ENCODE measurements at places on chromosomes 2 and 18. TPM values are rescaled to one million over a fixed set of nuclear protein-coding genes. Genes with fewer than 3 reads are reported as not detected.
A peak's percentile ranks its signal among the peaks of the same experiment; 100 is the strongest.

DNA sequence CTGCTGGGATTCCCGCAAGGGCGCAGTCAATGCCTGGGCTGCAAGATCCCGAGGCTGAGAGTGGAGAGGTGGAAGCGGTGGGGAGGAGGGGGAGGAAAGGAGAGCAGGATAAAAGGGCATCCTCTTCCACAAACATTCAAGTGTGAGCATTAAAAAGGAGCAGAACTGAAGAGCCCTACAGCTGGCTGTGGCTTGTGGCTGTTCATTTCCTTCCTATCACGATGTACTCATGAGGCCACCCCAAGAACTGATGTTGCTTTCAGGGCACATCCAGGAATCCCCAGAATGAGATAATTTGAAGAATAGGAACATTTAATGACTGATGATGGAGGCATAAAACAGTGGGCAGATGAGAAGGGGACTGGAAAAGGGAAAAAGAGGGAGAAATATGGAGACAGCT lies 230.8 kb upstream of the SMIM21 start:
- H3K4me1 ChIP-seq: no peaks in the 10 kb centered on the region
- H3K27ac ChIP-seq: no peak overlapping the region
- H3K27me3 ChIP-seq: no peaks in the 10 kb centered on the region
- DNase-seq: no peak
- H3K4me3 ChIP-seq: no peak overlapping the region
- no peaks in the 10 kb centered on the region for H3K36me3 ChIP-seq

- H3K4me3 ChIP-seq: no peak overlapping the region
- H3K27me3 ChIP-seq: no peaks in the 10 kb centered on the region
- no peak for DNase-seq
- no peaks in the 10 kb centered on the region for H3K4me1 ChIP-seq
- no peak overlapping the region for H3K27ac ChIP-seq
- H3K36me3 ChIP-seq: no peaks in the 10 kb centered on the region
Measured at GRCh38 chr2:168758970-168759820, 43.2 kb upstream of the NOSTRIN start.

GRCh38 chr2:70743677-70744076 lies 24.3 kb downstream of the ADD2 start:
- DNase-seq: no peak
- H3K36me3 ChIP-seq: no peaks in the 10 kb centered on the region
- no peak overlapping the region for H3K27ac ChIP-seq
- no peaks in the 10 kb centered on the region for H3K4me1 ChIP-seq
- H3K27me3 ChIP-seq: no peaks in the 10 kb centered on the region
- no peak overlapping the region for H3K4me3 ChIP-seq

DNA sequence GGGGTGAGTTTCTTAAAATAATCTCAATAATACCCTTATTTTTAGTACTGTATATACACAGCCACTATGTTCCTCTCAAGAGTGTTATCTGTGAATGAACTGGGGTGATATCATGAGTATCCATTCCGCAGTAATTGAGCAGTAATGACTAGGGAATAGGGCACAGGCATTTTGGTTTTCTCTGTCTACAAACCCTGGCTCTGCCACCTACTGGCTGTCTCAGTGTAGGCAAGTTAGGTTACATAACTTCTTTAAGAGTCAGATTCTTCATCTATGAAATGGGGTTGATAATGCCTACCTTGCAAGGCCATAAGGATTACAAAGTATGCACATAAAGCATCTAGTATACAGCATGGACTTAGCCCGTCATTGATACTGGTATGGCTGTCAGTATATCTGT lies 555.8 kb downstream of the NRXN1 start:
- H3K27me3 ChIP-seq: no peaks in the 10 kb centered on the region
- no peaks in the 10 kb centered on the region for H3K4me1 ChIP-seq
- H3K36me3 ChIP-seq: no peaks in the 10 kb centered on the region
- DNase-seq: no peak
- no peak overlapping the region for H3K27ac ChIP-seq

DNA sequence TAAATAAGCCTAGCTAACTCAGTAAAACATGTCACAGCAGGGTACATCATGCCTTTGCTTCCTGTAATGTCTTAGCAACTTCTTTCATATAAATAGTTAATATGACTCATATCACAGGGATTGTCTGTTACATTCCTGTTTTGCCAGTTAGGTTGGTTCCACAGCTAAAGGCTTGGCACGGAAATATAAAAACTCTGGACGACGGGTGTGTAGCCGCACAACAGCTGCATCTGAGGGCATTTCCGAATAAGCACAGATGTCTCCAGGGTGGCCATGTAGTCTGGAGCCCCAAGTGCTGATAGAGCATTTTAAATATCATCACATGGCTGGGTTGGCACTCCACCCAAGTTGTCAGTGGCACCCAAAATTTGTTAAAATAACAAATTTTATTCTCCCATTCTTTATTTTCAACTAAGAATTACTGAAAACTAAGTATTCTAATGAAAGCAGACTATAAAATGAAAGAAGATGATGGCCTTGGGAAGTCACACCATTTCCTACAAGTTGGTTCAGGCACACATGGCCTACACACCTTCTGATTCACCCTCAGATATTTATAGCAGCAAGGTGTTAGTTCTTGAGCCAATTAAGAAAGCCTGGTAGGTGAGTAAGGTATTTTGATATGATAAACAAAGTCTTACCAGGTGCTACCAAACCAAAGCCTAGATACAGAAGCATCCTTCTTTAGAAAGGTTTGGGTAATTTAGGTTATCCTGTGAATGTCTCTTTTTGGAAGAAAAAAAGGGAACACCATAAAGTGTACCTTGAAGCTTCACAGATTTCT lies 61.8 kb upstream of the STK17B start:
- no peak overlapping the region for H3K4me3 ChIP-seq
- no peak for DNase-seq
- H3K36me3 ChIP-seq: no peaks in the 10 kb centered on the region
- H3K4me1 ChIP-seq: no peaks in the 10 kb centered on the region

DNA sequence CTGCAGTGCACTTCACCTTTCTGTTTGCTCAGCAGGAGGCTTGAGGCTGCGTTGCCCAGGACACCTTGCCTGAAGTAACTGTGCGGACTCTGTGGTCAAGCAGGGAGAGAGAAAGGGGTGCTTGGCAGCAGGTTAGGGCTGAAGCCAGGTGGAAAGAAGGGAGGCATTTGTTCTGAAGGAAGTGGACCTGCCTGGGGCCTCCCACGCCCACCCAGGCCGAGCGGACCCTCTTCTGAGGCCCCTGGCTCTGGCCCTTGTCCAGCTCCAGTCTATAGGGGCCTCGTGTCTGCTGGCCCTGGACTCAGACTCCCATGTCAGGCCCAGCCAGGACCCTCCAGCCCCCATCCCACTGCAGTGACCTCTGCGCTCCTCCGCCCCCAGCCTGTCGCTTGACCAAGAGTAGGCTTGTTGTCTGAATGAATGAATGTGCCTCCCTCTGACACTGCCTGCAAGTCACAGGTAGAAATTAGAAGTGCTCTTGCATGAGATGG lies 2.5 kb downstream of the SNED1 start:
- no peak for DNase-seq
- H3K27me3 ChIP-seq: no peaks in the 10 kb centered on the region
- H3K4me1 ChIP-seq: no peaks in the 10 kb centered on the region
- H3K4me3 ChIP-seq: no peak overlapping the region

DNA sequence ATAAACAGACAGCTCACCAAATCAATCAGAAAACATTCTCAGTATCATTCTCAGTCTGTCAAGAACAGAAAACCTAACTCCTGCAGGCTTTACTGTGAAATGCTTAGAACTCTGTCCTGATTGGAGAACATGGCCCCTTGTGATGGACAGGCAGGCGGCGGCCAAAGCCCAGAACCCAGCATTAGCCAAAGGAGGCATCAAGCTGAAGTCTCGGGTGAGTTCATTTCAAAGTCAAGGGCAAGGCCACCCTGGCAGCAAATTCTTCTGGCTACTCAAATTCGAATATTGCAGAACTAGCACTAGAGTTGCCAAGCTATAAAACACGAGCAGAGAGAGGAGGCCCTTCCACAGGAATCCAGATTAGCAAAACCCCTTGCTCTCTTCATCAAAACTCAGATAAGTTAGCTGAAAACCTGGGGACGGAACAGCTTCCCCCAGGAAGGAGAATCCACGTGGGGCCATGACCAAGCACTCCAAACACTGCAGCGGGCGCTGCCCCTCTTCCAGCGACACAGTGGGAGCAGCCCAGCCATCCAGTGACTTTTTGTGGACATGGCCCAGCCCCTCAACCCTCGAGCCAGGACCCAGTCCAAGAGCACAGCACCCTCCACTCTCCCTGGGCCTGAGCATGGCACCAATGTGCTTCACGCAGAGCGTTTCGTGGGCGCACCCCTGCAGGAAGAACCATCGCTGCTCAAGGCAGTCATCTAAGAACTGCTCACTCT lies 98.6 kb downstream of the HDAC4 start:
- DNase-seq: peak; percentile 7
- no peaks in the 10 kb centered on the region for H3K36me3 ChIP-seq
- H3K4me3 ChIP-seq: no peak overlapping the region
- H3K27ac ChIP-seq: no peak overlapping the region
- H3K27me3 ChIP-seq: no peaks in the 10 kb centered on the region
- no peaks in the 10 kb centered on the region for H3K4me1 ChIP-seq

GRCh38 chr2:28080911-28081310 lies 190.4 kb downstream of the BABAM2 start:
- H3K4me3 ChIP-seq: no peak overlapping the region
- no peak overlapping the region for H3K27ac ChIP-seq
- no peaks in the 10 kb centered on the region for H3K4me1 ChIP-seq
- H3K27me3 ChIP-seq: no peaks in the 10 kb centered on the region

DNA sequence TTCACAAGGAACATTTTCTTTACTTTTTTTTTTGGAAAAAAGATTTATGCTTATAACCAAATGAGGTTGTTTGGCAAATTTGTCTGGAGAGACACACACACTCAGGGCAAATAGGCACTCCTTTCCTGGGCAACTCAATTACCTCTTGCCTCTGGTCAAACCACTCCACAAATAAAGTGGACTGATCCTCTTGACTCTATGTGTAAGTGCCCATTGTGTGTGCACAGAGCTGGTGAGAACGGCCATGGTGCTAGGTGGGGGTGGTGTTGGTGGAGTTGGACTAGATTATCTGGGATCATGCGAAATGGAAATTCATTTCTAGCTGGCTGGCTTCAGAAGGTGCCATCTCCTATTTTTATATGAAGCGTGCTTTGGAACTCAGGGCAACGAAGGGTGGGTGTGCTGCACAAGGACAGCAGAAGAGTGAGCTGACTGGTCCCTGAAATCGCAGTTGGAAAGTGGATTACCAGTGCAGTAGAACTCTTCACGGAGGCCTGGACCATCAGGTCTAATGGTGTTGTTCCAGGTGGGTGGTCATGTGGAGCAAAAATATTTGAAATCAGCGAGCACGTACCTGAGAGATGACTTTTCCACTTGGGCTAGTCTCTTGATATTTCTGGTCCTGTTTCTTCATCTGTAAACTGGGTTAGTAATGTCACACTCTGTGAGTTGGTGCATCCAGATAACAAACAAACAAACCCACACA lies 149.9 kb downstream of the RPIA start:
- no peak overlapping the region for H3K4me3 ChIP-seq
- no peaks in the 10 kb centered on the region for H3K27me3 ChIP-seq
- H3K27ac ChIP-seq: no peak overlapping the region
- DNase-seq: no peak
- H3K4me1 ChIP-seq: no peaks in the 10 kb centered on the region

- no peak overlapping the region for H3K4me3 ChIP-seq
- no peak for DNase-seq
- no peaks in the 10 kb centered on the region for H3K4me1 ChIP-seq
- no peak overlapping the region for H3K27ac ChIP-seq
Measured at GRCh38 chr2:15334644-15335326, 226.3 kb downstream of the NBAS start.

- no peak overlapping the region for H3K27ac ChIP-seq
- H3K4me3 ChIP-seq: no peak overlapping the region
- no peaks in the 10 kb centered on the region for H3K27me3 ChIP-seq
Measured at GRCh38 chr2:86249579-86250391, 50.5 kb downstream of the MRPL35 start.

GRCh38 chr18:29161429-29161828 lies 984.5 kb upstream of the CDH2 start:
- no peak overlapping the region for H3K27ac ChIP-seq
- H3K27me3 ChIP-seq: no peaks in the 10 kb centered on the region
- DNase-seq: no peak
- no peaks in the 10 kb centered on the region for H3K36me3 ChIP-seq

- no peaks in the 10 kb centered on the region for H3K27me3 ChIP-seq
- no peak for DNase-seq
- H3K4me3 ChIP-seq: no peak overlapping the region
- no peak overlapping the region for H3K27ac ChIP-seq
- no peaks in the 10 kb centered on the region for H3K36me3 ChIP-seq
Measured at GRCh38 chr2:30714811-30715709, 92.2 kb downstream of the CAPN13 start.

- no peaks in the 10 kb centered on the region for H3K4me1 ChIP-seq
- H3K4me3 ChIP-seq: no peak overlapping the region
- DNase-seq: no peak
- no peak overlapping the region for H3K27ac ChIP-seq
Measured at GRCh38 chr18:79479761-79480161, 84.0 kb downstream of the NFATC1 start.

GRCh38 chr2:197576631-197577030 lies 60.8 kb downstream of the MOB4 start:
- no peak overlapping the region for H3K4me3 ChIP-seq
- no peak overlapping the region for H3K27ac ChIP-seq
- no peaks in the 10 kb centered on the region for H3K27me3 ChIP-seq
- H3K36me3 ChIP-seq: no peaks in the 10 kb centered on the region

DNA sequence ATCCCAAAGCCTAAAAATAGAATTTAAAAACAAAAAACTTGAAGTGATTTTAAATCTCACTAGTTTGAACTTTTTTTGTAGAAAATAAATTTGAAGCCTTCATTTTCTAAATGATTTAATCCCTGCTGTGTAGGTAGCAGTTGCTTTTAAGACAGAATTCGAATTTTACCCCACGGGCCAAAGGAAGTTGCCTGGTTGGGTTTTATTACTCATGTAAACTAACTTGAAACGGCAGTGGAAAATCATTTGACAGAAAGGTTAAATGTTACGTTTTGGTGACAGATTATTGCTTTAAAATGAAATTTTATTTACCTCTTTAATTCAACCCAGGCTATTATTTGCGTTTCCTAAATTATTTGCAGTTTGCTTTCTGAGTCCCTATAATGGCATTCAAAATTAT lies 2.0 kb downstream of the MAPRE2 start:
- H3K36me3 ChIP-seq: no peaks in the 10 kb centered on the region
- peaks cover 12% of the 10 kb centered on the region for H3K4me1 ChIP-seq
- peak overlapping the region; percentile 91 for H3K27ac ChIP-seq
- no peak overlapping the region for H3K4me3 ChIP-seq
- no peak for DNase-seq

The UNC80 gene
- not detected for total RNA-seq

The DSG3 gene
- total RNA-seq: not detected

The NYAP2 gene
- total RNA-seq: not detected

The LIMS2 gene
- 36.6 TPM for total RNA-seq

The SERPINB13 gene
- total RNA-seq: not detected

The ZSWIM2 gene
- not detected for total RNA-seq
